ENCODE measurements at places on chromosomes 2 and 18.
A peak's percentile ranks its signal among the peaks of the same experiment; 100 is the strongest.

DNA sequence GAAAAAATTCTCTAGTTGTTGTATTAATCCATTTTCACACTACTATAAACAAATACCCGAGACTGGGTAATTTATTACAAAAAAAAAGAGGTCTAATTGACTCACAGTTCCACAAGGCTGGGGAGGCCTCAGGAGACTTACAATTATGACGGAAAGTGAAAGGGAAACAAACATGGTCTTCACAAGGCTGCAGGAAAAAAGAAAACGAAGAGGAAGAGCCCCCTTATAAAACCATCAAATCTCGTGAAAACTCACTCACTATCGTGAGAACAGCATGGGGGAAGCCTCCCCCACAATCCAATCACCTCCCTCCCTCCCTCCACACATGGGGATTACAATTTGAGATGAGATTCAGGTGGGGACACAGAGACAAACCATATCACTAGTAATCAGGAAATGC lies 61.7 kb upstream of the SPTBN1 start:
- no peak for DNase-seq

DNA sequence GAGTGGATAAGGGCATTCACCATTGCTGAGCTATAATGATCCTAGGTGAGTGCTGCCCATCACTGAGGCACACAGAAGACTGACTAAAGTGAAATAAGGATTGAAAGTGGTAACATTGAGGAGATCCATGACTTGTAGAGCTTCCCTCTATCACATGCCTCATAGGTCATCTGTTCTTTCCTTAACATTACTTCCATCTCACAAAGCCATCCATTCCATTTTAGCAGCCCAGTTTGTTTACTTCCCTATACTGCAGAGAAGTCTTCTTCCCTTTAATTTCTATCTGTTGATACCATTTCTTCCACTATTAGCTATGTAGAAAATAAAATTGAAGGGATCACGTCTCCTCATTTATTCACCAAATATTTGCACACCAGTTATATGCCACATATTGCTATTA lies 32.1 kb downstream of the ME2 start:
- DNase-seq: no peak

DNA sequence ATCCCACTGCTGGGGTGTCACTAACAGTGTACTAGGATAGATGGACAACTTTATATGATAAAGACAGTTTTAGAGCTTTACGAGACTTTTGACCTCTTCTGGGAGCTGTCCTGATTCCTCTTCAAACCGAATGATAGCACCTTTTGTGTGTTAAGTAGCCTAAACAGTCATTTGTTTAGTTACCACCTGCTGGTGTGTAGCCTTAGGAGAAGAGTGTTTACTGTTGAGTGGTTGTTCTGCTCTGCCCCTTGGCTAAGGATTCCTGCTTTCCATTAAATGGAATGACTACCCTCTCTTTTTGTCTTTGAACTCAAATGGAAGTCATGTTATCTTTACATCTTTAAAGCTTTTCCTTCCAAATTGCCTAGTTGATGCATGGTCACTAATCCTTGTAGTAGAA lies 28.0 kb upstream of the MGAT5 start:
- no peak for DNase-seq

DNA sequence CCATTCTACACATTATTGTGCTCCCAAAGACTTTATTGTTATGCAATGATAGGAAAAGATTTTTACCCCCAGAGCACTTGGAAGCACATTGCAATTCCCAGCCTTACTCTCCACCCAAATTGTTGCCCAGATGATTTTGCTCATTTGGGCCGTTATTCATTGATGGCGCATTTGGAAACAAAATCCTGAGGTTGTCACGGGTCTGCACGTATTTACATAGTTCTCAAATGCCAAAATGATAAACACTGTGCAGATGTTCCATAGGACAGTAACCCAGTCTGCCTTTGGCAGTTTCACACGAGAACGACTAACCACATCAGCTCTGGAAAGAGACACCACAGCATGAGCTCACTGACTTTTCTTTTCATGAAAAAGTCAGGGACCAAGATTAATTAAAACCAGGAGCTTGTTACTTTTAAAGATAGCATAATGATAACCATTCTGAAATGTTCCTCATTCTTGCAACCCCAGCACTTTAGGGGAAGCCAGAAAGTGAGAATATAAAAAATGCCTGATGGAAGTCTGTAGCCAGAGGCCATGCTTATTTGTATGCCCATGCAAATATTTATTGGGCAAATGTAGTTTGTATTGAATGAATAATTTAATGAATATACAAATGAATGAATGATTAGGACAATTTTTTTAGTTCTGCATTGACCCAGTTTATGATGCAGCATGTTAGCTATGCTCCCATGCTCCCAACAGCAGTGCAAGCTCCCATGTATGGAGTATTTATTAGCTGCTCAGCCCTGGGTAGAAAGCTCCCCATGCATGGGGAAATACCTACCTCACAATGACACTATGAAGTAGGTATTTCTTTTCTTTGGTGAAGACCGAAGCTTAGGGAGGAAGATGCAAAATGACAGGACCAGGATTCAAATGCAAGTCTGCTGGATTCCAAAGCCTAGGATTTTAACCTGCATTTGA lies 84.6 kb downstream of the MAIP1 start:
- no peak for DNase-seq

- no peak for DNase-seq
Observed at GRCh38 chr18:48988508-48989303, 37.9 kb upstream of the SMAD7 start.

DNA sequence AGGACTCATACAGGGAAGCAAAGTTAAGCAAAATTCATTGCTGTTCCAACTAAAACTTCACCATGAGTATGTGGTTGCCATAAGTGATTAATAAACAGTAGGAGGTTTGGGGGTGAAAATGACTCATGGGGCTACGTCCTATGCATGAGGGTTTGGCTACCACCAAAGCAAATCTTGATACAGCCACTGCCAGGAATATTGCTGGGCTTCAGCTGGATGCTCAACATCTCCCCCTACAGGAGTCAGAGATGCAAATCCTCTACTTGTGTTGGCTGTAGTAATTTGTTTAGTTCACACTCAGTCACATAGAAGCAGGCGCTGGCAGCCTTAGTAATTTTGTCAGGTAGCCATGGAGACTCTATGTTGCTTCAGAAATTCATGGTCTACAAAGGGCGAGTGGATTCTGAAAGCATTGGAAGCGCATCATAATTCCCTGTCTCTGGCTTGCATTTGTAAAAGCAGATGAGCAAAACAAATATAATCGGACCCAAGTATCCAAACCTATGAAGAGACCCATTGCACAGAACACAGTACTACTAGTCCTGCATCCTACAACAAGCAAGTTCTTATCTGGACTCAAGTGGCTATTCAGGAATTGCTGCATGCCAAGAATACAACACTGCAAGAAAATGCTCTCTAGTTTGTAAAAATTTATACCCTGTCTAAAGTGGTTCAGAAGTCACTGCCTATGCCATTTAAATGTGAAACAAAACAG lies 76.0 kb downstream of the CD28 start:
- DNase-seq: peak; percentile 81

GRCh38 chr18:73660931-73661856 lies 486.4 kb downstream of the FBXO15 start:
- no peak for DNase-seq

DNA sequence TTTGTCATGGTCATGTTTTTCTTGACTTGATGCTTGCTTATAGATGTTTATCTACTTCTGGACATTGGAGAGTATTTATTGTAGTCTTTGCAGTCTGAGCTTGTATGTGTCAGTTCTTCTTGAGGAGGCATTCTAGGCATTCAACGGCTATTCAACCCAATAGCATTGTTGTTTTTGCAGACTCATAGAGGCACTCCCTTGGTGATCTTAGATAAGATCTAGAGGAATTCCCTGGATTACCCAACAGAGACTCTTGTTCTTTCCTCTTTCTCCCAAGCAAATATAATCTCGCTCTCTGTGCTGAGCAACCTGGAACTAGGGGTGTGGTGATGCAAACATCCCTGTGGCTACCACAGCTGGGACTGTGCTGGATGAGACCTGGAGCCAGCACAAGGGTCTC lies 40.4 kb downstream of the SYT4 start:
- DNase-seq: no peak

DNA sequence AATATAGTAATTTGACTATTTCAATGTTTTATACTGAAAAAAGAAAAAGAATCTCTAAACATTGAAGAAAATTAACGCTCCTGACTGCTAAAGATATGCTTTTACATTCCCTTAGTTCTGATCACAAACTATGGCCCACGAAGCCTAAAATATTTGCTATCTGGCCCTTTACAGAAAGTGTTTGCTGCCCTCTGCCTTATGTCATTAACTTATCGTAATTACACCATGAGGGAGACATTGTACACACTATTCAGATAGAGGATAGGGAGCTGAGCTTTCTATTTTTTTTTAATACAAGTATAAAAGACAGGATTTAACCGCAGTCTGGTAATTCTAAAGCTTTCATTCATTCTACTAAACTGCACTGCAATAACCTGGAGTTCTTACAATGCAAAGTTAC lies 393.1 kb upstream of the DCC start:
- no peak for DNase-seq

GRCh38 chr2:156472686-156473085 lies 36.5 kb downstream of the GPD2 start:
- no peak for DNase-seq

GRCh38 chr2:197891897-197892442 lies 87.6 kb downstream of the PLCL1 start:
- DNase-seq: peak; percentile 46

Data from CD4-positive, alpha-beta T cell treated with Interleukin-6 at 100 ng/mL for 8 hours (primary cell).